T-cell (primary cell): ENCODE measurements at places on chromosomes 16 and 17. TPM values are rescaled to one million over a fixed set of nuclear protein-coding genes. Genes with fewer than 3 reads are reported as not detected.

Gene CES4A
- total RNA-seq = 17.0 TPM

Gene CD300E
- not detected for total RNA-seq

Gene NXN
- 0.58 TPM for total RNA-seq

DNA sequence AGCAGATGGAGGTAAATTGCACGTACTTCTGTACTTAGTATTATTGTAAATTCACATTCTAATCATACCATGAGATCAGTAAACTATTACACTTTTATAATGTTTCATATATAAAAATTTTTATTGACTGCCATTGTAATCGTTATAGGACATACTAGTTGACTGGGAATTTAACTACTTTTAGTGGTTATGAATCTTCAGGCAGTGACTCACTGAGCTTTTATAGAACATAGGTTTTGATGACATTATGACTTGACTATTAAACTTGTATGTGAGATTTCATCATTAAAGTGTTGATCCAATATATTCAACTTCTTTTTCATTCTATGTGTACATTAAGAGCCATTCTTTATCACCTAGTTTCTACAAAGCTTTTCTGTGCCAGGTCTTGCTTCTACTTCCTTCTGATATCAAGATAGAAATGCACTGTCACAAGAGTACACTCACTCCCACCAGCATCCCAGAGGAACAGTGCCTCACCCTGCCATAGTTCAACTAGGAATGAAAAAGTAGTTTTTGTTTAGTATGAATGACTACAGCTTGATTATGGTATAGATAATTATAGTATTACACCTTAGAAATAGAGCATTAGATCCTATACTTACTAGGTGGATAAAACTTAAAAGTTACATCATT lies 142.4 kb upstream of the RBL2 start:
- peaks cover 27% of the 10 kb centered on the region for H3K36me3 ChIP-seq
- no peak overlapping the region for H3K27ac ChIP-seq
- no peak for DNase-seq
- no peak overlapping the region for H3K4me3 ChIP-seq

DNA sequence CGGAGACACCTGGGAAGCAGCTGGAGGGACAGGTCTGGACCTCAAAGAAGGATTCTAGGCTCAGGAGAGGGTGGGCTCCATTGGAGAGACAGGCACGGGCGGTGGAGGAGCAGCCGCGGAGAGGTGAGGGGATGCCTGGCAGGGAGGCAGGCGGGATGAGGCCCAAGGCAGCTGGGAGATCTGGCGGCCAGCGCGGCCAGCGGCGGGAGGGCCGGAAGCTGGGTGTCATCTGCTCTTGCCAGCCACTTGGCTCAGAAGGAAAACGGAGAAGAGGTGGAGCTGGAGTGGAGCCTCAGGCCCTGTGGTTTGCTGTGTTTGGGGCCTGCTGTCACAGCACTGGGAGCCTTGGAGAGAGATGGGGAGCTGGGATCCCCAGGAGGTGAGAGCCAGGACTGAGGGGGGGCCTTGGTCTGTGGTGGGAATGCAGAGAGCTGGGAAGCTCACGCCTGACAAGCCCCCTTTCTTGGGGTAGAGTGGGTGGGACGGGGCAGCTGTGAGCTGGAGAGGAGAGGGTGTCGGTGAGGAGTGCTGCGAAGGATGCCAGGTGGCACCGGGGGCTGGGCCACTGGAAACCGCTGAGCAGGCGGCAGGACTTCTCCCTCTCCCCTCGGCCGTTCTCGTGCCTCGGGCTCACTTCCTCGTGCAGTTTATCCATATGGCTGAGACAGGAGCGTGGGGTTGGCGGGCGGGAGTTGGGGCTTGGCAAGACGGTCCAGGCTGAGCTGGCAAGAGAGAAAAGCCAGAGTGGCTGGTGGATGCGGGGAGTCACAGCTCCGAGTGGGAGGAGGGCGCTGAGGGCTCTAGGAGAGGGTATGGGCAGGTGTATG lies 8.0 kb downstream of the TBC1D24 start:
- no peak overlapping the region for H3K4me3 ChIP-seq
- peaks cover 5% of the 10 kb centered on the region for H3K4me1 ChIP-seq
- H3K27ac ChIP-seq = no peak overlapping the region
- no peaks in the 10 kb centered on the region for H3K36me3 ChIP-seq
